Activated CD4-positive, CD25-positive, alpha-beta regulatory T cell (primary cell): ENCODE measurements at places on chromosomes 6 and 20.

DNA sequence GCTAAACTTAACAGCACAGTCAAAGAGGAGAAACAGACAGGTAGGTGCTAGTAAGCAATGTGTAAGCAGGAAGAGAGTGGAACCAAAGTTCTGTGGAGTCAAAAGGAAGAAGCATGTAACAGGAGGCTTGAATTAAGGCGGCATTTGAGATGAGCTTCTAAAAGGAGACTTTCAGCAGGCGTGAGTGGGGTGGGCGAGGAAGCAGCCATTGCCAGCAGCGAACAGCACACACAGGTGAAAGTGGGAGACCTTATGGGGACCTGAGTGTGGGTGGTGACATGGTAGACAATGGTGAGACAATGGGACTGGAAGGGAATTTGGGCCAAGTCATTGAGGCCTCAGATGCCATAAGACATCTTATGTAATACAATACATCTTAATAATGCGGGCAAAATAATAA is 195.0 kb downstream of the PAX1 start:
- DNase-seq: no peak

- no peak for DNase-seq
Measured at GRCh38 chr6:92550501-92550900, 868.9 kb downstream of the EPHA7 start.

DNA sequence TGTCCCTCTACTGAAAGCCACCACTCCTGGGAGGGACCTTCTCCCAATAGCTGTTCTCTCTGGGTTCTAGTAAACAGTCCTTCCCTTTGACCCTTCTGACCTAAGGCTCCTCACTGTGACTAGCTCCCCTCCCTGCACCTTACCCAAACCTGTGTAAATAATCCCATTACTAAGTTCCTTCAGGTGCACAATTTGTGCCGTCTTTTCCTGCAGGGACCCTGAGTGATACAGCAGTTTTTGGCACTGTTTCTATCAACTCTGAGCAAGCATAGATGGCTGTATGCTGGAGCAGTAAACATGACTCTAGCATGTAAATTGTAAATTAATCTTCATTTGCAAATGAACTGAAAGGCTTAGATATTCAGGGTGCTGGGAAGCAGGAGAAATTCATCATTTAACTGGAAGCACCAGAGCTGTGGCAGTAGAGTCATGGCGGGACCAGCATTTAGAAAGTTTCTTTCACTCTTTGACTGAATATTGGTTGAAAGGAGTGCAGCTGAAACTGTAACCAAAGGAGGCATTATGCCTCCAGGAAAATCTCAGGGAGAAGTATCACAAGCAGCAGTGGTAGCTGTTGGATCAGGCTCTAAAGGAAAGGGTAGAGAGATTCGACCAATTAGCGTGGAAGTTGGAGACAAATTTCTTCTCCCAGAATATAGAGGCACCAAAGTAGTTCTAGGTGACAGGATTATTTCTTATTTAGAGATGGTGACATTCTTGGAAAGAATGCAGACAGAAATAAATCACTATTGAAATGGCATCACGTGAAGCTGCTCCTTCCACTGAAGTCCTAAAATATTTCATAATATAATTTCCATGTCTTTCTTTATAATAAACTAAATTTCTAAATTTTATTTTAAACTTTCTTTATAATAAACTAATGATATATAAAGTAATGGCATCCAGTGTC is 117.8 kb downstream of the TCP11 start:
- DNase-seq: no peak

- DNase-seq: no peak
Measured at GRCh38 chr6:93721386-93722048, 302.2 kb upstream of the EPHA7 start.

DNA sequence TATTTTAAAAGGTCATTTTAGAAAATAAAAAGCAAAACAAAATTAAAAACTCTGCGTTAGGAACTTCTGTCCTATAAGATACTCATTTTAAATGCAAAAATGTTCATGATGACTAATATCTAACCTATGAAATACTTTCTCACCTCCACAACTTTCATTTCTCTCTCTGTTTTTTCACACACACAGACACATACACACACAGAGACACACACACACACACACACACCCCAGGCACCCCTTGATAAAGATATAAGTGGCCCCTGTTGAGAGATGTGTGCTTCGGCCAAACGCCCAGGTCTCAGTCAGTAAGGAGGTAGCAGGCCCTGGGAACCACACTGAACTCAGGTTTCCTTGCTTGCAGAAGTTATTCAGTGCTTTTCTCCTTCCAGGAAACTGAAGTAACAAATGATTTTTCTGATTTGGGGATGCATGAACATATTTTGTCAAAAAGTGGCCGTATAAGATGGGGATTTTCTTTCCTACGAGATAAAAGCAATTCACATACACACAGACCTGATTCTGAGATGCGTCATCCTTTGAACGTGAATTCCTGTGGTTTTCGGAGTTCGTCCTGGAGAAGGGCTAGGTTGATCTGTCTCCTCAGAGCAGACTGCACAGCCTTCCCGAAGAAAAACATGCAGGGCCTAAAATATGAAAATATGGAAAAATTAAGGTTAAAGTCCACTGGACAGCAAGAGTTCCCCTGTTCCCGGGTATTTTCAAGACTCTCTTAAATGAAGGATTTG is 306.8 kb upstream of the FOXQ1 start:
- no peak for DNase-seq
